CD4-positive, alpha-beta T cell treated with Interleukin-6 for 4 hours (primary cell): ENCODE measurements at places on chromosomes 3 and 15.

DNA sequence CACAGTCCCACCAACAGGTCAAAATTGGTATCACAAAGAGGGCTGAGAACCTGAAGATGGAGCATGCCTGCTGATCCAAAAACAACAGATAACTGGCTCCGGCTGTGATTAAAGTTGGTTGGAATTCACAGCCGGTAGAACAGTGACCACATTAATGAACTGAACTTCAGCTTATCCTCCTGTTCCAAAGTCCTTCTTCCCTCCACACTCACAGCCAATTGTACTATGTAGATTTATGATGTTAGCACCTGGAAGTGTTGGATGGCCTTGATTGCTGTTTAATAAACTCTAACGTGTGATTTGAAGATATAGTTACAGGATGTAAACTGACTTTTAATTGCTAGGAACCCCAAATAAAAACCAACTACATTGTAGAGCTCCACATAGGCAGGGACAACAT lies 367.3 kb upstream of the FRG2C start:
- no peak for DNase-seq

DNA sequence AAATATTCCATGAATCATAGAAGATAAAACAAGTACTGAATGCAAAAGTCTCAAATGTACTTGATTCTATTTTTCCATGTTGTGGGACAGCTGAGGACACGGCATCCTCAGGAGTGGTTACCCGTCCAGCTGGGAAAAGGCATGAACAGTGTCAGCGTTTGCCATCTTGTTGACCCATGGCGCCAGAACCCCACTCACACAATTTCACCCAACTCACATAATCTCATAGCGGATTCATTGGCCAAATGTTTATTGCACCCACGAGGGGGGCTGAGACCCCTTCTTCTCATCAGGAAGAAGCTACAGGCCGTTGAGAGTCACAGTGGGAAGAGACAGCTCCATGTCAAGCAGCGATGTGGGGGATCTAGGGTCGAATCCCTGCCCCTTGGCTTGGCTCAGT lies 72.9 kb downstream of the OCA2 start:
- DNase-seq = no peak

GRCh38 chr15:69118089-69118488 lies 42.3 kb upstream of the GLCE start:
- DNase-seq = no peak

DNA sequence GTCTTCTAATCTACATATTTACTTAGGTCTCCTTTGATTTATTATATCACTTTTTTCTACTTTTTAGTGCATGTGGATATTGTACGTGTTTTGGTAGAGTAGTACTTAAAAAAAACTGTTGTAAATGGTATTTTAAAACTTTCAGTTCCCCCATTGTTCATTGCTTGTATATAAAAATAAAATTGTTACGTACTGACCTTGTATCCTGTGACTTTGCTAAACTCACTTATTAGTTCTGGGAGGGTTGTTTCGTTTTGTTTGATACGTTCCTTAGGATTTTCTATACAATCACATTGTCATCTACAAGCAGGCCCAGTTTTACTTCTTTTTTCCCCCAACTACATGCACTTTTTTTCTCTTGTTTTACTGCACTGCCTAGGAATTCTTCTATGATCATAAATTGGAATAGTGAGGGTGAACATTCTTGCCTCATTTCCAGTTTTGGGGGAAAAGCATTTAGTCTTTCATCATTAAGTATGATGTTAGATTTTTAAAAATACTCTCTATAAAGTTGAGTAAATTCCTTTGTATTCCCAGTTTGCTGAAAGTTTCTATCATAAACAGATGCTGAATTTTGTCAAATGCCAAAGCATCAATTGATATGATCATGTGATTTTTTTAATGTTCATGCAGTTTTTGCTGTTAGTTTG lies 33.5 kb upstream of the ACKR4 start:
- no peak for DNase-seq

- DNase-seq = no peak
These were observed 54.4 kb upstream of the IL12A start for GRCh38 chr3:159934216-159934615.

- DNase-seq = no peak
These were observed 205.4 kb upstream of the UBE2E1 start for GRCh38 chr3:23600167-23600871.

- no peak for DNase-seq
These were observed 9.2 kb downstream of the RAP2B start for GRCh38 chr3:153171256-153171655.

DNA sequence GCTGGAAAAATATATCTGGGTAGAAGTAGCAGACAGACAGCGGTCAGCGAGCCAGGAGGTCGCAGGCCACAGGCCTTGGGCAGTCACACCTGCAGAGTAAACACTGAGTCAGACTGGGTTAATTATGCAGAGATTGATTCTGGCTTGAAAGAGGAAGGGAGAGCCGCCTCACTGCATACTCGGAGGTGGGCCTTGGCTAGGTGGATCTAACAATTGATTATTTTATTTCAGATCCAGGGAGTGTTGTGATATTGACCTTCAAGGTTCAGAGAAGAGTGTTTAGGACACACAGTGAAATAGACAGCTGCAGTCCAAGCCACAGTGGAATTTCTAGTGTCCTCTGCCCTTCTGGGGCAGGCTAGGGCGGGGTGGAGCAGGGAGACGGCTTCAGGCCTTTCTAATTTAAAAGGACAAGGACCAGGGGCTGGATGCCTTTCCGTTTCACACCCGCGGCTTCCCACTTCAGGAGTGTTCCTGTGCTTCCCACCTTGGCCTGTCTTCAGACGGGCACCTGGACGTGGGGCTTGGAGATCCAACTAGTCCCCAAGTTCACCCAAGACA lies 237.3 kb downstream of the XXYLT1 start:
- DNase-seq = no peak

DNA sequence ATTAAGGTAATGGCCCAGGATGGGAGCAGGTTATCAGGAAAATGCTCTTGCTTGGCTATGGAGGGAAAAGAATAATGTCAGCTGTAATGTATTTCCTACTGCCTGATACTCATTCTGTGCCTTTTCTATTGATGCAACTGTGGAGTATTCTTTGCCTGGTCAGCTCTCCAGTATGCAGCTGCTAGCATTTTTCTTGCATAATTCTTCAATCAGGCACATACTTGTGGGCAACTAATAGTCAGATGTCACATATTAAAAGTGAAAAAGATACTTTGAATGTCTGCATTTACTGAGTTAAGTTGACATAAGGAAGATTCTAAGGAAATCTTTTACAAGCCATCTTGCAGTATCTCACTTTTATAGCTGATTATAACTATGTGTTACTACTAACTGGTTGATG lies 29.5 kb downstream of the CD80 start:
- DNase-seq = no peak

- no peak for DNase-seq
These were observed 46.3 kb downstream of the EBLN2 start for GRCh38 chr3:73107676-73108187.

- DNase-seq = no peak
These were observed 60.1 kb downstream of the RASGRF1 start for GRCh38 chr15:79030470-79030869.

DNA sequence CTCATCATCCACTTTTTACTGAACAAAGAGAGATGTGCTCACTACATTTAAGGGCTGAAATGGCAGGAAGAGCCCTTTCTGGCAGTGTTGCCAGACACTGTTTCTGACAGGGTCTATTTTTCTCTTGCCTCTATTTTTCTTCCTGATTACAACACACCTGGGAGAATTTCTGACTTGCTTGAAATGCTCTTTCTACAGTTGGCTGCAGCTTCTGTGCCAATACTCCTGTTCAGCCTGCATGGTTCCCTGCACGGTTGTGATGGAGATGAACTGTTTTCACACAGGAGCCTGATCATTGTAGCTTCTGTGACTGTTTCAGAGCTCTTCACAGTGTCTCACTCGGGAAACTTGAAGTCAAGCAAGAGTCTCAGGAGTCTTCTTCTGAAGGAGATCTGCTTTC lies 83.0 kb upstream of the DLG1 start:
- no peak for DNase-seq

DNA sequence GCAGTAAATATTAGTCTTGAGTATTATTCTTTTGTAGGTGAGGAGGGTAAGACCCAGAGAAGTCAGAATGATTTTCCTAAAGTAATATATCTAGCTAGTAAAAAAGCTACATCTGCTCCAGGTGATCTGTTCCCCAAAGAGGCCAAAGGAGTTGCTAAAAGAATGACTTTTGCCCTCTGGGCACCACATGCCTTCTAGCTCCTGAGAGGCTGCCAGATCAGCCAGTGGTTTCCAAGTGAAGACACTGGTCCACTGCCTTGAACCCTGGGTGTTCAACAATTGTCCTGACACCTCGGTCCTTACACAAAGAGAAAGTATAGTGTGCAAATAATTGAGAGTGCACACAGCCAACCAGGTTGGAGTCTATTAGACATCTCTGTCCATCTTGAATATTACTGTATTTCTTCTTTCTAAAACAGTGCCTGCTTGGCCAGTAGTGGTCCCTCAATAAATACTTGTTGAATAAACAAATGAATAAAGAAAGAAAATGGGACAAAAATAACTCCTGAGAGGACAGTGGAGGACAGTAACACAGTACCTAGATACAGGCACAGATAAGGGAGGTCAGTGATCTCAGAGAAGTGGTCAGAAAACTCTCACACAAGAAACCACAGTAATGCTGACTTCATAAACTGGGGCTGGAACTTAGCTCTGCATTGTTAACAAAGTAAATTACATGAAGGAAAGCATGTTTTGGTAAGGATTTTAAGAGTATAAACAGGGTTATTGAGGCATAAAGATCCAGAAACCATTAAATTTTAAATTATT lies 56.6 kb upstream of the CSTA start:
- no peak for DNase-seq

GRCh38 chr15:60729850-60730458 lies 251.0 kb upstream of the ICE2 start:
- peak; percentile 44 for DNase-seq

GRCh38 chr15:22902578-22902977 lies 64.1 kb downstream of the NIPA2 start:
- DNase-seq = no peak

- peak; percentile 76 for DNase-seq
These were observed at the start of gene ACY1 for GRCh38 chr3:51982838-51983577. TSS of gene ACY1 (plus strand) at chr3:51983535. CDS start at chr3:51984065, 530 bp downstream.

DNA sequence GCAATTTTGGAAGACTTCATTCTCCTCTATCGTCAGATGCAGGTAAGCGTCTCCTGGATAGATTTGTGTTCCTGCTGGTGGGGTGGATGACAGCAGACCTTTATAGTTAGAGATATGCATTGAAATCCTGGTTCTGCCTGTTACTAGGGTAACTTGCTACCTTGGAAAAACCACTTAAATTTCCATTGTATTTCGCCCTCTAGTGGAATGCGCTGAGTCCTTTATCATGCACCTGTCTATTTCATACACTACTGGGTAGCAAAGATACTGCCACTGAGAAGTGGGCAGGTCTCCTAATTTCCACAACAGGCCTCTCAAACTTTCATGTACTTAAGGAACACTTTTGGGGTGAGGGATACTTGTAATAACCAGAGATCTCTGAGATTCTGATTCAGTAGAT lies 209.5 kb upstream of the SUCLG2 start:
- no peak for DNase-seq

GRCh38 chr15:45653702-45654424 lies 19.0 kb downstream of the SQOR start:
- no peak for DNase-seq

- DNase-seq = peak; percentile 53
These were observed 423 bp downstream of the TKT start for GRCh38 chr3:53255423-53255774.

GRCh38 chr3:19165654-19166053 lies 17.3 kb downstream of the KCNH8 start:
- no peak for DNase-seq

GRCh38 chr15:40782609-40783227 lies 12.9 kb downstream of the C15orf62 start:
- peak; percentile 85 for DNase-seq

GRCh38 chr3:74119221-74119620 lies 494.5 kb upstream of the PDZRN3 start:
- no peak for DNase-seq

GRCh38 chr3:33385423-33385822 lies 54.8 kb downstream of the UBP1 start:
- DNase-seq = peak; percentile 27

DNA sequence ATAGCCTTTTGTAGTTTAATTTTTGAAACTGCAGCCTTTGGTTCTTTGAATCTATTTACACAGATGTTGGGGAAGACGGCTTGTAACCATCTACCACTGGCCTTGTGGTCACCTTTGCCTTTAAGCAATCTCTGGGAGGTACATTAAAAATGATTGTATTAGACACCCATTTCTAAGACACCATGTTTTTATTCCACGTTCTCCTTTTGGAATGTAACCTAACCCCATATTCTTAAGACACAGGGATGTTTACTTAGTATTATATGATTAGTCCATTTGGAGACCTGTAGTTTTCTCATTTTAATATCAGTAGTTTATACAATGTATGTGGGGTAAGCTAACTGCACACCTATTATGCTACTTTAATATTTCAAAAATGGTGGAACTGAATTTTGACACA lies 175.1 kb upstream of the PLSCR5 start:
- DNase-seq = no peak
